ENCODE measurements at places on chromosomes 1 and 21. TPM values are rescaled to one million over a fixed set of nuclear protein-coding genes. Genes with fewer than 3 reads are reported as not detected.

- DNase-seq: no peak
Measured at GRCh38 chr21:39196310-39196709, 13.1 kb upstream of the PSMG1 start.

- no peak for DNase-seq
Measured at GRCh38 chr1:44662683-44663030, 11.6 kb downstream of the TMEM53 start.

GRCh38 chr1:184836934-184837895, 82.6 kb upstream of the EDEM3 start:
- DNase-seq: no peak

DNA sequence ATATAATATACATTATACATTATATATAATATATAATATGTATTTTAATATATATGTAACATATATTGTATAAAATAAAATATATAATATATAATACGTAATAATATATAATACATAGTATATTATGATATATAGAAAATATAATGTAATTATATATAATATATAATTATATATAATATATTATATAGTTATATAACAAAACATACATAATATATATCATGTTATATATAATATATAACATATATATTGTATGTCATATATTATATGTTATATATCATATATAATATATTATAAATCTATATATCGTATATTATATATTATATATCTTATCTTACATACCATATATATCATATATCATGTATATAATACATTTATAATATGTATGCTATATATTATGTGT, 248.2 kb upstream of the TPTE start:
- DNase-seq: no peak

GRCh38 chr1:12158357-12159092, 8.3 kb upstream of the TNFRSF1B start:
- DNase-seq: no peak

GRCh38 chr1:188517139-188517538, 1688.4 kb downstream of the PLA2G4A start:
- DNase-seq: no peak

DNA sequence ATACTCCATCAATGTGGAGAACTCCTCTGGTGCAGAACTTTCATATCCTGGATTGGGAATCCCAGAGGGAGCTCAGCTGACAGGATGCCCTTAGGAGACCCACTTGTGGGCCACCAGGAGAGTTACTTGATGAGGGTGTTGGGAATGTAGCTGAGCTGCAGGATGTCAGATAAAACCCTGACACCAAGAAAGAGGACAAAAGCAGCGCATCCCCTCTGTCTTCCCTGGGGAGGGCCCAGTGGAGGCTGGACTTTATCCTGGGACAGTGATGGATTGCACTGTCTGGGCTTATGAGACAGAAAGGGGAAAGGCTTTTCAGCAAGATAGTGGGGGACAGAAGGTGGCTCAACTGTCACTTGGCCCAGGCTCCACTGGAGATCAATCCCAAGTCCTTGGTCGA, 88.1 kb upstream of the BCAR3 start:
- DNase-seq: no peak

DNA sequence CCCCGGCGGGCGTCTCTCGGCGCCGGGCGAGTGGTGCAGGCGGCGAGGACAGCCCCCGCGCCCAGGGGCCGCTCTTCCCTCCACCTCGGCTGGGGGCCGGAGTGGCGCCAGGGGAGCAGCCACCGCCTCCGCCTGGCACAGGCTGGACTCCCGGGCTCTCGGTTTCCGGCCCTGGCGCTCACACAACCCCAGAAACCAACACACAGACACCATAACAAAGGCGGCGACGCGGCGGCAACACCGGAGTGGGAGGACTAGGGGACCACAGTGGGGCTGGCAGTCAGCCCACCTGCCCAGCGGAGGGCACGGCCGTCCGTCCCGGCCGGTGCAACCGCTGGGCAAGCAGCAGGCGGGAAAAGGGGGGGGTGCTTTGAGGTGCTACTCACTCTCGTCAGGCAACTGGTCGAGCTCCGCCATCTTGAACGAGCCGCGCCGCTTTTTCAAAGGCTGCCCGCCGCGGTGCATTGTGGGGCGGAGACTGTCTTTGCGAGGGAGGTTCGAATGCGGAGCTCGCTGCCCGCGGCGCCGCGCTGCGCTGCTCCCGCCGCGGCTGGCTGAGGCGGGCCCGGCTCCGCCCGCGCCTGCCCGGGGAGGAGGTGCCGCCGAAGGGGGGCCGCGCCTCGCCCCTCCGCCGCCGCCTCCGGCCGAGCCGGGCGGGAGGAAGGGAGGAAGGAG, at the start of gene LIN9:
TSS of gene LIN9 (minus strand) at position 442 of the 675 bp plus-strand sequence. CDS start at position 417, 25 bp downstream.
- peak; percentile 76 for DNase-seq

- no peak for DNase-seq
Measured at GRCh38 chr1:9591669-9592509, 3.2 kb downstream of the TMEM201 start.

GRCh38 chr1:40266786-40267535, 8.9 kb downstream of the ZMPSTE24 start:
- DNase-seq: no peak

DNA sequence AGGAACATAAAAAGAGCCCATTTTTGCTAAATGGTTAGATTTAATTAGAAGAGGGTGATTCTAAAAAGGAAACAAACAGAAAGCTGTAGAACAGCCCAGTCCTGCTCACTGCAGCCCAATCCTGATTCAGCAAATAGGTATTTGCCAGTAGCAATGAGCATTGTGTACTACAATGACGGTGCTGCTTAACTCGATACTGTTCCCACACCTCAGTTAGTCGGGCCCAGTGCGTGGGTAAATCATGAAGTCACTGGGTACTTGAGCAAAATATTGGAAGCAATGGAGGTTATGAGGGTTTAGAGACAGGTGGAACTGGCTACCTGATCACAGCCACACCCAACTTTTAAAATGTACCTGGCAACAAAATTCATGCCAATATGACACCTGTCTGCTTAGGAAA, 101.5 kb upstream of the ADGRL2 start:
- DNase-seq: peak; percentile 23

DNA sequence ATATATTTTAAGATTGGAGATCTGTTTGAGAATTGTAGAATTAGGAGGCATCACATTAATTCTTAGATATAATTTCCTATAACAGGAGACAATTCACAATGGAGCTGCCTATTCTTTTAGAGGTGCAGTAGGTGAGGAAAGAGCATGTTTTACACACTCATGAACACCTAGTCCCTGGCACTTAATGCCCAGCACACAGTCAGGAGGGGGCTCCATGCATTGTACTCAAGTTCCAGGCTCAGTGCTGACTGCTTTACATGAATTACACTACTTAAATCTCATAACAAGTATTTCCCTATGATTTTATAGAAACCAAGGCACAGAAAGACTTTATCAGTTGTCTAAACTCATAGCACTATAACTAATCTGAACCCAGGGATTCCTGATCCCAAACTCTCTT, 360 bp upstream of the GBP3 start:
- DNase-seq: no peak

Gene HLX
- 15.1 TPM for total RNA-seq

Gene FCAMR
- total RNA-seq: not detected

Gene VTCN1
- total RNA-seq: 52.1 TPM

Gene C1orf185
- total RNA-seq: not detected

Gene TUT4
- total RNA-seq: 68.8 TPM

Gene ZNF683
- total RNA-seq: 0.59 TPM

All from breast epithelium (tissue), 4 donors.